ENCODE measurements at places on chromosomes 6 and 20.

DNA sequence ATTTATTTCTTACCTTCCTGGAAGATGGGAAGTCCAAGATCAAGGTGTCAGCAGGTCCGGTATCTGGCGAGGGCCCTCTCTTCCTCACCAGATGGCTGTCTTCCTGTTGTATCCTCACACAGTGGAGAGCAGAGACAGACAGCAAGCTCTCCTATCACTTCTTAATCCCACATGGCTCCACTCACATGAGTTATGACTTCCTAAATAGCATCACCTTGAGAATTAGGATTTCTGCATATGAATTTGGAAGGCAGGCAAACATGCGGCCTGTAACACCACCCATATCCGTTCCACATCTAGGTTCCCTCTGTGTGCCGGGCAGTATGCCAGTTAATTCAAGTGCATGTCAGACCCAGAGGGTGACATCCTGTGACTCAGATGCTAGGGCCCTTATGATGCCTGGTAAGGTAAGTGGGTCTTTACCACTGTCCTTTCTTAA lies 2.1 kb downstream of the RAET1E start:
- DNase-seq = peak; percentile 12

- no peak for DNase-seq
These were observed 54.3 kb upstream of the GATA5 start for GRCh38 chr20:62529896-62530642.

DNA sequence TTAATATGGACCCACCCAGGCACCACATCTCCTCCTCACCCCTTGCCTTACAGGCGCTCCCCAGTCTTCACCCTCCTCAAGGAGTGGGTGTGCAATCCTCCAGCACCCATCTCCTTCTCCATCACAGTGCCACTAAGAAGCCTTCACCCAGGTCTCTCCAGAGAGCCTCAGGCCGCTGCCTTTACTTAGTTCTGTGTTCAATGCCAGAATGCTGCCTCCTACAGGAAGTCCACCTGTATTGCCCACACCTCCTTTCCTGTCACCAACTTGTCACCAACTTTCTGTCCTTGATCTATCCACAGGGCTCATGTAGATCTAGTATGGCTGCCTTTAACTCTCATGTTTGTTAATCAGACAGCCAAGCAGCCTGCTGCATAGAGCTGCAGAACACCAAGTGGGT lies 586 bp upstream of the LST1 start:
- DNase-seq = no peak

GRCh38 chr20:34397096-34397495 lies 34.0 kb downstream of the ITCH start:
- DNase-seq = no peak

GRCh38 chr6:132865364-132865763 lies 51.0 kb downstream of the RPS12 start:
- DNase-seq = no peak

DNA sequence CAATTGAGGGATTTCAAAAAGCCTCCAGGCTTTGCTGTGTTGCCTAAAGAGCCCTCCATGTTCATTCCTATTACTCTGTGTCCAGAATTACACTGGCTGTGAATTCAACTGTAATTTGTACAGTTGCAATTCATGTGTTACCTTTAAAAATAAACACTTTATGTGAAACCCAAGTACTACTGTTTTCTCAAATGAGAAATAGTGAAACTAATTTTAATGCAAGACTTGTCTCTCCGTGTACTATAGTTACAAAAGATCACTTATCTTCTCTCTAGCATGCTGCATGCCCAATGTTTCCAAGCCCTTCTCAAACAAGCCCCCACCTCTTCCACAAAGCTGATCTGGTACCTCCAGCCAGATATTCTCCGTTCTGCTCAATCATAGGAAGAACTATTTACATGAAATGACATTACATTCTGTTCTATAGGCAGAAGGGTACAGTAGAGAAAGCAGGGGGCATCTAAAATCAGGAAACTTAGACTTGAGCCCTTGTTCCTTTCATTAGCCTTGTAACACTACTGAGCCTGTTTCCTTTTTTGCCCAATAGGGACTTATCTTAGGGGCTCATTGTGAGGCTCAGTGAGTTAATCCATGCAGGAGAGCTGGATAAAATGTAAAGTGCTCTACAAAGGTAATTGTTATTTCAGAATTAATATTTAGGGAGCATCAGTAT lies 12.3 kb upstream of the COL9A1 start:
- DNase-seq = no peak

DNA sequence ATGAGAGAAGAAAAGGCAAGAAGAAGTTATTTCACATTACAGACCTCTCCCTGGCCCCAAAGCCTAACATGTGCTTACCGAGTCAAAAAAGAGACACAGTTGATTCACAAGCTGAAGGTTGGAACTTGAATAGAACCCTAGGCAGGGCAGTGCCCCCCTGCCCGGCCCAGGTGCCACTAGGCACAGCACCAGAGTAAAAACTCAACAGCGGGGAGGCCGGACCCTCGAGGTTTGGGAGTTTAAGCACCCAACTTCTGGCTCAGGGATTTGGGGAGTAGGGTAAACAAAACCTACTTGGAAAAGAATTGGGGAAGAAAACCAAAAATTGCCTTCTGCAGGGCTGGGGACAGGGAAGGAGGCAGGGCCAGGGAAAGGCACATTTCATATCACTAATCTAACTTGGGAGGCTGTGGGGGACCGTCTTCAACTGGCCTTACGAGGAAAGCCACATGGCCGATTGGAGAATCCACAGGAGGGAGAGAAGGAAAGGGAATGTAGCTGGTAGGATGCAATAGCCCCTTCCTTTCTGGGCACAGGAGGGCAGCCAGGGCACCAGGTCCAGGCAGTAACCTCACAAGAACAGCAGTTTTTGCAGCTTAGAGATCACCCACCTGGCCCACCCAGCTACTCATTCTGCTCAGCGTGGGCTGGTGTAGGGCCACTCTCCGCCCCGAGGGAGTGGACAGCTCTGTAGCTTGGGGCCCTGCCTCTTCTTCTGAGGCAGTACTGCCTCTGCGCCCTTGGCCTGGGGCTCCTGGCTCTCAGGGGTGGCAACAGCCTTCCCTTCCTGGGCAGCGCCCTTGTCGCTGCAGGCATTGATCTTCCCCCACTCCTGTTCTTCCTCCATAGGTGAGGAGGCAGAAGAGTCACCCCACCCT lies 1.8 kb upstream of the HEBP2 start:
- no peak for DNase-seq

DNA sequence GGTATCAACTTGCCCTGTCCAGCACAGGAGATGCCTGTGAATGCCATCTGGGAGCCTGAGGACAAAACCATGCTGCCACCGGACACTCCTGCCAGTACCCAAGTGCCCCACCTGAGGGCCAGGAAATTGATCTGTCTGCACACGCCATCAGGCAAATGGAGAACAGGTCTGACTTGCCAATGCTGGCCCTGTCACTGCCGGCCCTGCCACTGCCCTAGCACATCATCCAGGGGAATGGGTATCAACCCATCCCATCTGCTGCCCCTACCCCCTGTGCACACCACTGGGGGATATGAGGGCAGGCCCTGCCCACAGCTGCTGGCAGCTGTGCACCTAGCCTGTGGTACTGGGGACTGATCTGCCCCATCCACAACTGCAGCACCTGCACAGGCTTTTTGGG lies 1081.6 kb upstream of the EYS start:
- DNase-seq = no peak

- DNase-seq = no peak
These were observed 40.2 kb upstream of the TRAM2 start for GRCh38 chr6:52617087-52617486.

DNA sequence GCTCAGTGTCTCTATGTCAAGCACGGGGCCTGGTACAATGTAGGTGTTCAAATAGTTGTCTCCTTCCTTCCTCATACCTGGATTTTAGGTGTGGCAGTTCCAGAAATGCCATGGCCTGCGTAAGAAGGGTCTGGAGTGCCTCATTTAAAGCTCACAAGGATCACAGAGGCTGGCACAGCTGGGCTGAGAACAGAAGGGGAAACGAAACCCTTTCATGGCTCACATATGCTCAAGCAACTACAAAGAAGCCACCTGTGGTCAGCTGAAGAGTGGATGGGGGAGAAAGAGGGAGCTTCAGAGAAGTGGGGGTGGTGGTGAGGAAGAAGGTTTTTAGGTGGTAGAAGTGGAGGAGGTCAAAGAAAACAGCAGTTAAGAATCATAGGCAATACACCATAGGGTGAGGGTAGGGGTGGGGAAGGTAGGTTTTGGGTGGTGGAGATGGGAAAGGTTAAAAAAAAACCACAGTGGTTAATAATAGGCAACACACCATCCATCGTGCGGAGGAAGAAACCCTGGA lies 17.0 kb upstream of the TOP1 start:
- no peak for DNase-seq

DNA sequence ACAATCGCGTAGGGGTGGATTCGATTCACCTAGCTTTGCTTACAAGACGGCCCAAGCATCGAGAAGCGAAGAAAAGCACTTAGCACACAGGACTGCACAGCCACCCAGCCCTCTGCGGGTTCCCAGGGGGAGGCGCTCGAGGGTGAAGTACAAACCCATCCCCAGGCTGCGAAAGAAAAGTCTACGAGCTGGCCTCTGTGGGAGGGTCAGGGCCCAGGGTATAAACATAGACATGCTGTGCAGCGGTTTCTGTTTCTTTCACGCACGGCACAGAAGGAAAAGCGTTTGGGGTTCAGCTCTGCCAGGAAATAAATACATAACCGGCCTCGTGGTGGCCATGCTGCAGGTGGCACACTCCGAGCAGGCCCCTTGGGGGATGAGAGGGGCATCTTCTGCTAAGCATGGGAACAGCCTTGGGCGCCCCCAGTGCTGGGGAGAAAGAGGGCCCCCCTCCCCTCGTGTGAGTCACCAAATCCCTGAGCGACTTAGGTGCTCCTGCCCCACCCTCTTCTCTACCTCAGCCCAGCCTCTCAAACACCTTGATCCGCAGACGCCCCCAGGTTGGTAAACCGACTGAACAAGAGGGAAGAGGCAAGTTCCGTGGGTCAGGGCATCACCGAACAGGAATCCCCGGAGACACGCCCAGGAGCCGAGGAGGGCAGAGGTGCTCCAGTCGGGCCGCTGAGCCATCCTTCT lies 91.6 kb upstream of the RIPOR2 start:
- peak; percentile 69 for DNase-seq

DNA sequence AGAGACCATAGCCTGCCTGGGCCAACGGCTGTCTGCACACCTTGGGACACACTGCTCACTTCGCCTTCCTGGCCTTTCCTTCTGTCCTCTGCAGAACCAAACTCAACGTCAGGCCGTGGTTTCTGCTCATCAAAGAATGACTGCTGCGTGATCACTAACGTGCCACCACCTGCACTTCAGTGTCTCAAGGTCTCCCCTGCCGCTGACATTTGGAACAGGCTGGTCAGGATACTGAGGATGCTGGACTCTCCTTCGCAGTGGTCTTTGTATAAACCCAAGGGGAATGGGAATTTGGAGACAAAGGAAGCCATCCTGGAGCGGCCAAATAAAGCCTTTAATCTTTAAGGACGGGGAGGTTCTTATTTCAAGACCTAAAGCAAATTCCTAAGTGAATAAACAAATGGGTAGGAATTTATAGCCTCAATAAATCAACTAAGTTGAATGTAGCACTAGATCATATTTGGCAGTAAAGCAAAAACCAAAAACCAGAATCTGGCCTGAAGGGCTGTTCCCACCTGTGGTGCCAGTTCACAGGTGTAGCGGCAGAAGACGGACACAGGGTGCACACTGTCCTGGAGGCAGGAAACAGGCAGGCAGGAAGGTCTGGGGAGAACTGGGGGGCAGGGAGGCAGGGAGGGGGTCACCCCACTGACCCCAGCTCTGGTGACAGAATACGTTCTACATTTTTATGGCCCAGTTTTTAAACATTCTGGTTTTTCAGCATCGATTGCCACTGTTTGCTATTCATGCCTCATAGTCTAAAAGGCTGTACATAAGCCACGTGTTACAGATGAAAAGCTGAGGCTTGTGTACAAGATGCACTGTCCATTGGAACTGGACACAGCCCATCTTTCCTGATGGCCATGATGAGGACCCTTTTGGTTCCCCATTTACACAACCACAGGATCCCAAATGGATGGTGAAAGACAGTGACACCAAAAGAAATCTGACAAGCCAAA lies 36.6 kb downstream of the ABHD12 start:
- DNase-seq = no peak

- DNase-seq = no peak
These were observed 250.2 kb downstream of the ZNF217 start for GRCh38 chr20:53343448-53343847.

DNA sequence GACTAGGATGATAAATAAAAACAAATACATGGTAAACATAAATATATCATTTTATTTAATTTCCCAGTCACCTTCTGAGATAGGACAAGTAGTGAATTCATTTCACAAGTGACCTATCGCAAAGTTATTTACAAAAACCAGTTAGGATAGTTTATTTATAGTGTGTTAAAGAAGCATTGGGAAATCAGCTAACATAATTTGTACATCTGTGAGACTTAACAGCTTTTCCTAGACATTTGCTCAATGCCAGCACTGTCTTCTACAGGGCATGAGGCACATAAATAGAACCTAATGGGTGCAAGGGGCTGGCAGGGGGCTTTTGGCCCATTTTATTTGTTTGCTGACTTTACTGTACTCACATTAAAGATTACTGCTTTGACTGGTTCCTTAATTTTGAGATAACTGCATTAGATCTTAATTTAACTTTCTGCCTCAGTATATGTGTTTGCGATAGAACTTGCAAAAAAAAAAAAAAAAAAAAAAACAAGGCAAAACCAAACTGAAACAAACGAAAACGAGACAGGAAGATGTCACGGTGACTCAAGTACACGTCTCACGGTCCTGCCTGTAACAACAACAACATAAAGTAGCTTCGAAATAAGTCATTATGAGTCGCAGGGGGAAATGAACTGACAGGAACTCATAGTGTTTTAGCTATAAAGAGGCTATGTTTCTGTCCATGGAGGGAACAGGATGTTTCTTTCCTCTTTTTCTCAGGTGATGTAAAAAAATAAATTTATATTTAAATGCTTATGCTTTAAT lies 133.7 kb upstream of the GMDS start:
- no peak for DNase-seq

DNA sequence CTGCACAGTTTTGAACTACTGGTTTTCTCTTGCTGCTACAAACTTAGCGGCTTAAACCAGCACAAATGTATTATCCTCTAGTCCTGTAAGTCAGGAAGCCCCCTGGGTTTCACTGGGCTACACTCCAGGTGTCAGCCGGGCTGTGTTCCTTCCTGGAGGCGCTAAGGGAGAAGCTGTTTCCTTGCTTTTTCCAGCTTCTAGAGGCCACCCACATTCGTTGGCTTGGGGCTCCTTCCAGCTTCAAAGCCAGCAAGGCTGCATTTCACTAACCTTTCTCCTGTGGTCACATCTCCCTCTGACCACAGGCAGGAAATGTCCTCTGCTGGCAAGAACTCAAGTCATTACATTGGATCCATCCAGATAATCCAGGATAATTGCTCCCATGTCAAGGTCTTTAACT lies 350.6 kb upstream of the PLCB4 start:
- no peak for DNase-seq

GRCh38 chr20:1287306-1287705 lies 21.2 kb downstream of the SNPH start:
- DNase-seq = no peak

GRCh38 chr6:91181416-91181815 lies 594.5 kb upstream of the MAP3K7 start:
- no peak for DNase-seq

- no peak for DNase-seq
These were observed 98.9 kb downstream of the TBC1D7 start for GRCh38 chr6:13229205-13230085.

Data from T follicular helper cell (primary cell).